ENCODE measurements at places on chromosomes 5 and 9.

DNA sequence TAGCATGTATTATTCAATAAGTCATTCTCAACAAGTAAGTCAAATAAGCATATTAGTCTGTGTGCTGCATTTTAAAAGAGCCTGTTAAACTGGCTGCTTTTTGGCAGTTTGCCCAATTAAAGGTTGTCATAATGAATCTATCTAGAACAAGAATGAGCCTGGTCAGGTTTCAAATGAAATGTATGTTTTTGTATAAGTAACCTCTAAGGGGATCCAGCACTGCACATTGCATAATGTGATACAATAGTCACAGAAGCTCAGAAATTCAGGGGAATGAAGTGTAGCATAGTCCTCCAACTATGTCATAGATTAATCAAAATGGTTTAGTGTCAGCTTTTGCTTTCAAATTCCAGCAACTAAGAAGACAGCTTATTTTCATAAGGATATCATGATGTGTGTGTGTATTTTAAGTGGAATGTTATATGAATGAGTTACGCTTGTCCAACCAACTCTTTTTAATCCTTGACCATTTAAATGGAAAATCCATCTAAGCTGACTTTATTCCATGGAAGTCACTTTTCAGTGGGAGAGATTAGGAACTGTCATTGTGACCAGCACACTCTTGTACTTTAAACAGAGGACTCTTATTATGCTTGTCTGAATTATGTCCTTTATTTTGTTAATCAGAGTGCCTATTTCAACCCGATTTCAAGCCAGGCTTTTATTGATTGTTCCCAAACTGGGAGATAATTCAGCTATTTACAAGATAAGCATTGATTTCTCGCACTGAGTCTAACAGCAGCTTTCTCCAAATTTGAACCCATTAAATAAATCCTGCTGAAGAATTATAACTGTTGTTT, 283.9 kb upstream of the ADAMTSL1 start:
- DNase-seq: no peak

- no peak for DNase-seq
These were observed 727.1 kb upstream of the GRAMD2B start for GRCh38 chr5:125695996-125696655.

DNA sequence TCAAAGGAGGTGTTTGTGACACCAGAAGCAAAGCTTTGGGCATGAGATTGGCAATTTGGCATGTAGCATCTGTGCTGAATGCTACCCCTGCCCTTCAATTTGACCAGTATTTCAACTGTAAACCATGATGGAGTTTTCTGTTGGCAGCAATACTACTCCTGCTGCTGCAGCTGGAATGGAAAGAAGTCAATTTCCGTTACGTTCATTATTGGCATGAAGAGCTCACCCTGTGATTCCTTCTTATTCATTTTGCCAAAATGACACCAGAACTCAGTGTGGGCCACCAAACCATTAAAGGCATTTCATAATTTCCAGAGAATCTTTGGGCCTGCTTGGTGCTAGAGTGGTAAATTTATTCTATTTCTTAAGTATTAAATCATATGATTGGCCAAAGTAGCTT, 433.1 kb upstream of the DMAC1 start:
- no peak for DNase-seq

DNA sequence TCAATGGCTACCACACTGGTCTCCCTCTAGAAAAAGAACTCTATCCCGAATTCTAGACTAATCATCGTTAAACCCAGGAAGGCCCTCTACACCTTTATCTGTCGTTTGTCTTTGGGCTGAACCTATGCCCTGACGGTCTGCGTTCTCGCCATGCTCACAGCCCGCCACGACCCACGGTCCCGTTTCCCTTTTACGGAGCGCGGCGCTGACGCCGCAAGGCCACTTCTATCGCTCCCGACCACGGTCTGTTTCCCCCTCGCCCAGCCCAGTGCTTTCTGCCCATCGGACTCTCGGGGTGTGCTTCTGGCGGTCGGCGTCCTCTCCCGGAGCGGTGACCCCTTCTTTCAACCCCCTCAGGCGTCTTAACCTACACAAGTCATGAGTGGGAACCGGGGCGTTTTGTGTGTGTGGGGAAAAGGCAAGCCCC, 974 bp downstream of the C9orf40 start:
- DNase-seq: no peak

- DNase-seq: no peak
These were observed 22.8 kb downstream of the ANGPTL2 start for GRCh38 chr9:127099664-127100063.

DNA sequence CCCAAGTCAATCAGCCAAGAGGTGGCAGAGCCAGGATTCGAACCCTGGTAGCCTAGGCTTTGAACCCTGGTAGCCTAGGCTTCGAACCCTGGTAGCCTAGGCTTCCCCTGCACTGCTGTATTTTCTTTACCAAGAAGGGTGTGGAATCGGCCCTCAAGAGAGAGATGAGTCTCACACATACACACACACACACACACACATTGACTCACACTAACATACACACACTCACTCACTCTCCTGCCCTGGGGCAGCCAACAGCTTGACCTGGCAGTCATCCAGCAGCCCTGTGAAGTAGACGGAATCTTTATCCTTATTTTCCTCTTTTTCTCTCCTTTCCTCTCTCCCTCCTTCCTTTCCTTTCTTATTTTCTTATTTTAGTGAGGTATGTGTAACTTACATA, 55.4 kb upstream of the RPL26L1 start:
- no peak for DNase-seq

GRCh38 chr5:146390469-146390868, 51.8 kb downstream of the POU4F3 start:
- DNase-seq: no peak

GRCh38 chr9:38482918-38483592, 58.8 kb upstream of the IGFBPL1 start:
- DNase-seq: no peak

DNA sequence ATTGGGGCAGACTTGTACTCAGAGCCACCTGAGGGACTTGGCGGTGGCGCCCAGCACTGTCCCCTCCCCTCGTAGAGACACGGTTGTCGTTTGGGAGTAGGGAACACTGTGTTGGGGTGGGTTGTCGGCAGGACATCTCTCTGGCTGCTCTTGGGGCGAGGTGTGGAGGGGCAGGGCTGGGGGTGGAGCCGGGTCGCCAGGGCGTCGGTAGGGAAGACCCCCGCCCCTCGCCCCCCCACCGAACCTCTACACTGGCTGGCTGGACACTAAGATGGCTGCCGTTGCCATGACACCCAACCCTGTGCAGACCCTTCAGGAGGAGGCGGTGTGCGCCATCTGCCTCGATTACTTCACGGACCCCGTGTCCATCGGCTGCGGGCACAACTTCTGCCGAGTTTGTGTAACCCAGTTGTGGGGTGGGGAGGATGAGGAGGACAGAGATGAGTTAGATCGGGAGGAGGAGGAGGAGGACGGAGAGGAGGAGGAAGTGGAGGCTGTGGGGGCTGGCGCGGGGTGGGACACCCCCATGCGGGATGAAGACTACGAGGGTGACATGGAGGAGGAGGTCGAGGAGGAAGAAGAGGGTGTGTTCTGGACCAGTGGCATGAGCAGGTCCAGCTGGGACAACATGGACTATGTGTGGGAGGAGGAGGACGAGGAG, 778 bp downstream of the TRIM41 start:
- no peak for DNase-seq

GRCh38 chr9:87119328-87119881, 172.1 kb upstream of the GAS1 start:
- no peak for DNase-seq

- no peak for DNase-seq
These were observed 21.3 kb upstream of the PTPN3 start for GRCh38 chr9:109519366-109519765.
